ENCODE measurements at places on chromosomes 13 and 19.

DNA sequence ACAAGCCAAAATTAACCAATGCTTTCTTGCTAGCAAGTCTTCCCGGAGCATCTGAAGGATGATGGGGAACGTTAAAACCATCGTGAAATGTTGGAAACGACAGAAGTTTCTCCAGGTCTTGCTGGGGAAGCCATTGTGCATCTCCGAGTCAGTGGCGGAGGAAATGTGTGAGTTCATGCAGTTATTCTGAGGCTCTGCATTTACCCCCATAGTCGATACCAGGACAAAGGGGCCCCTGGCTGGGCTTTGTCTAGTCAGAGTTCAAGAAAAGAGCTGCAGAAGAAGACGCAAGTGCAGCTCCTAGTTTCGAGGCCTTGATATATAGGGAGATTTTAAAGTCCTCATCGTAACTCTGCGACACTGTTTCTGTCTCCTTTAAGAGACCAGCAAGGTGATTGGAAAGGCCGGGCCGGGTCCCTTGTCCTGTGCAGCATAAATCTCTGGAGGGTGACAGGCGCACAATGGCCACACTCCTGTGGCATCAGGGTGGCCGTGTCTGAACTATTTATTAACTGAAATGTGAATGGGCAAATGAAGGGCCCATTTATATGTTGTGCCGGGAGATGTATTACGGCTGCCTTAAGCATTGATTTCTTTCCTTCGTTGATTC is 172.0 kb downstream of the TEX29 start:
- DNase-seq: no peak

GRCh38 chr13:65677906-65678305 is 1552.2 kb downstream of the PCDH9 start:
- DNase-seq: no peak

DNA sequence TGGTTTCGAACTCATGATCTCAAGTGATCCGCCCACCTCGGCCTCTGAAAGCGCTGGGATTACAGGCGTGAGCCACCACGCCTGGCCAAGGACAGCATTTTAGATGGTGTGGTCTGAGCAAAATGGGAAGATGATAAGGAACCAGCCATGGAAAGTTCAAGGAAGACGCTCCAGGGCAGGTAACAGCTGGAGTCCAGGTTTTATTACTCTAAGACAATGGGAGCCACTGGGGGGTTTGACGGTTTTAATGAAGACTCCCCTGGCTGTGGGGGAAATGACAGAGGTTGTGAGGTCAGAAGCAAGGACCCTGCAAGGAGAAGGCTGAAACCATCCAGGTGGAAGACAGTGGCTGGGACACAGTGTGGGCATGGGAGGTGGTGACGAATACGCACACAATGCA is 20.9 kb downstream of the PRKD2 start:
- no peak for DNase-seq

- no peak for DNase-seq
Observed at GRCh38 chr19:3944018-3944721, 11.3 kb downstream of the NMRK2 start.

- no peak for DNase-seq
Observed at GRCh38 chr13:48424212-48424611, 11.3 kb upstream of the LPAR6 start.

DNA sequence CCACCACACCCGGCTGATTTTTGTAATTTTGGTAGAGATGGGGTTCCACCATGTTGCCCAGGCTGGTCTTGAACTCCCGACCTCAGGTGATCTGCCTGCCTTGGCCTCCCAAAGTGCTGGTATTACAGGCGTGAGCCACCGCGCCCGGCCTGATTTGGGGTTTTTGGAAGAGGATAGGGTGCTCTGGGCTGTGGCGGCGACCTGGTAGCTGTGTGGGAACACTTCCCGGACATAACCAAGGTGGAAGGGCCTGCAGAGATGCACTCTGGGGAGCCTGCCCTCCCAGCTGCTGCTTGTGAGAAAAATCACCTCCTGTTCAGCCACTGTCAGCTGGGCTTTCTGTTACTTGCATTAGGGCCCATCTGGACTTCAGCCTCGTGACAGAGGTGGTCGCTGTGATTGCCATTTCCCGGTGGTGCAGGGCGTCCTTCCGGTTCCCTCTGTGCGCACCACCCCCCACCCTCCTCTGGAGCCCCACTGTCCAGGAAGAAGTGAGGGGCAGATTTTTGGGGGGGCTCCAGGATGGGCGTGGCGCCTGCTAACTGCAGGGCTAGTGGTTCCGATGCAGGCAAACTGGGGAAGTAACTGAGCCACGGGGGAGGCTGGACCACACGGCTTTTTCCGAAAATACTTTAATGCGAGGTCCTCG is 7.5 kb downstream of the IL4I1 start:
- DNase-seq: no peak

DNA sequence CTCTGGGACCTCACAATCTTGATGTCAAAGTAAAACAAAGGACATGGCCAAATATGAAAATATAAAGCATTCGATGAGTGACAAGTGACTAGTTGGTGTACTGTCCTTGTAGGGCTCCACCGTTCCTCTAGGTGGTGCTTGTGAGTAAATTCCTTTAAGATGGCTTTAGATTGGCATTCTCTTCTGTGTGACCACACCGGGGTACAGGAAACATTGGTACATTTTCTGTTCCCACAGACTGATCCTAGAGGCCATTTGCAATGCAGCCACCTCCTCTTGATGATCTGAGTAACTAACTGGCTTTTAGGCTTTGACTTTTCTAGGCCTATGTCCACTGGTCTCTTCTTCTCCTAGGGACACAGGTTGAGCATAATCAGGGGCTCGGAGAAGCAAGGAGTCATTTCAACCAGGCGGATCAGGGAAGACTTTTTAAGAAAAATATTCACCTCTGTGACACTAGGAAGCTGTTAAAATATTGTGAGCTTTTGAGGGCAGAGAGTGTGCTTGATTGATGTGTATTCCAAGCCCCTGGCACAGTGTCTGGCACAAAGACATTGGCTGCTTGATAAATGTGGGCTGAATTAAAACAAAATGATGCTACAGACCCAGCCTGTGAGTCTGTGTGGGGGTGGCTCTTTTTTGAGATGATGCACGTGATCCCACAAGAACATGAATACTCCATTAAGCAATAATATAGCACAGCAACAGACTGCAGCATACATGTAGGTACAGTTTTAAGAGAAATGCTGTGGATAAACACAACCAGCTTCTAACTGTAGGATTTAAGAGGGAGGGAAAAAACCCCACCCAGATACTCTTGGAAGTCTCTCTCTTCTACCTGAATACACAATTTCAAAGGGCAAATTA is 21.0 kb downstream of the EPSTI1 start:
- peak; percentile 61 for DNase-seq

- no peak for DNase-seq
Observed at GRCh38 chr19:45645068-45645630, 6.0 kb upstream of the EML2 start.

- no peak for DNase-seq
Observed at GRCh38 chr13:35649162-35649561, 172.7 kb upstream of the MAB21L1 start.

DNA sequence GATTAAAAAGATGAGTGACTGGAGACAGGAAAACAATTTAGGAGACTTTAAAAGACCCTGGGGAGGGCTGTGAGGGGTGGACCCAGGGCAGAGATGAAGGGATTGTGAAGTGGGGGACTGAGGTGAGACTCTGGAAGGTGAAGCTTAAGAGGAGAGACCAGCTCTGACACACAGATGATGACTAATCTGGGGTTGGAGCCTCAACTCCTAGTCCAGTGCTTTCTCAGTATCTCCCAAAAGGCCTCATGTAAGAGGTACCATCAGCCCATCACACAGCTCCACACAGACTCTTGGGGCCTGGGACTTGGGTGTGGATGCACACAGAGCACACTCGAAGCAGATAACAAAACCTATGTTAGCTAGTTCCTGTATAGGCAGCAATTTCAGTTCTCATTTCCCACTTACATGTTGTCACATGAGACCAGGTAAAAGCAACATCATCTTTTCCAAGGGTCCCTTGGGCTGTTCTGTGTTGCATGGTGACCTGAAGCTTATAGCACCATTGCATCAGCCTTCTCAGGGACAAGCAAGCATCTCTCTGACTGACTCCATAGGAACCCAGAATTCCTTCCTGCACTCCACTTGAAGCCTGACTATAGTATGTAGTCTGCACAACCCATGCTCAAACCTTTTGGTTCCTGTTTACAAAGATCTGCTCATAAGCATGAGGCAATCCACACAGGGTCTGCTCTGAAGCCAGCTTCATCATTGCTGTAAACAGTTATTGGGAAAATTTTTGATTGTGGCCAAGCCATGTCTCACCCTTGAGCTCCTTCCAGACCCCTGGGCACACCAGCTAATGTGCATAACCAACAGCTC is 88.6 kb upstream of the MYCBP2 start:
- no peak for DNase-seq

- DNase-seq: no peak
Observed at GRCh38 chr19:55481148-55481793, 3.7 kb upstream of the NAT14 start.

- DNase-seq: no peak
Observed at GRCh38 chr19:56718231-56718630, 46.7 kb upstream of the ZNF835 start.

- no peak for DNase-seq
Observed at GRCh38 chr19:42370626-42371175, 19.4 kb downstream of the CNFN start.

DNA sequence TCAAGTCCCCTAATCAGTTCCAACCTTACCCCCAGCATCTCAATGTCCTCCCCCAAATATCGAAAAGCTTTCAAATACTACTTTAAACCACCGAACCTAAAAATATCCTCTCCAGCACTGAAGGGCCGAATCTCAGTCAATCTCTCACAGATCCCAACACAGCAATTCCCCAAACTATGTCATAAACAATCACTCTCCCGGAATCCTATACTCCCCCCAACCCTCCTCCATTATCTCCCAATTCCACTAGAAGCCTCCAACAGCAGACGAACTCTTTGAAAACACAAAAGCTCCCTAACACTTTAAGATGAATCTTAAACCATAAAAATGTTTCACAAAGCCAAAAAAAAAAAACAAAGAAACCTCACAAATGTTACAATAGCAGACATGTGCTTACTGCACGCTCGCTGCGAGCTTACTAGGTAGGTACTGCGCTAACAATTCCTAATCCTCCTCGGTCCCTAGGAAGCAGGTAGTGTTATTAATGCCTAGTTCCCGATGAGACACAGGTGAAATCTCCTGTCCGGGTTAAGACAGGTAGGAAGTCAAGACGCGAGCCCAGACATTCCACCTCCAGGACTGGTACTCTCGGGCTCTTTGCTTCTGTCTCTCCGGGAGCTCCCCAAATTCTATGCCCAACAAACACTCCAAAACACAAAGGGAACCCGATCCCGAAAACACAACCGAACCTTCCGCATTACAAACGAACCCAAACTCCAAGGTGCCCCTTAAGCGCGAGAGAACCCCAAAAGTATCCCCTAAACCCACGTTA is 14.2 kb downstream of the FBXO46 start:
- peak; percentile 27 for DNase-seq

GRCh38 chr13:32086366-32086765 is 54.8 kb downstream of the FRY start:
- no peak for DNase-seq

DNA sequence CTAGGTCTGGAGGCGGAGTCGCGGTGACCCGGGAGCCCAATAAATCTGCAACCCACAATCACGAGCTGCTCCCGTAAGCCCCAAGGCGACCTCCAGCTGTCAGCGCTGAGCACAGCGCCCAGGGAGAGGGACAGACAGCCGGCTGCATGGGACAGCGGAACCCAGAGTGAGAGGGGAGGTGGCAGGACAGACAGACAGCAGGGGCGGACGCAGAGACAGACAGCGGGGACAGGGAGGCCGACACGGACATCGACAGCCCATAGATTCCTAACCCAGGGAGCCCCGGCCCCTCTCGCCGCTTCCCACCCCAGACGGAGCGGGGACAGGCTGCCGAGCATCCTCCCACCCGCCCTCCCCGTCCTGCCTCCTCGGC is at the start of gene SLC5A5:
Gene SLC5A5, plus strand, starts transcription at position 68 of the 373 bp plus-strand sequence. CDS start 375 bp downstream, outside the sequence.
- DNase-seq: peak; percentile 47

DNA sequence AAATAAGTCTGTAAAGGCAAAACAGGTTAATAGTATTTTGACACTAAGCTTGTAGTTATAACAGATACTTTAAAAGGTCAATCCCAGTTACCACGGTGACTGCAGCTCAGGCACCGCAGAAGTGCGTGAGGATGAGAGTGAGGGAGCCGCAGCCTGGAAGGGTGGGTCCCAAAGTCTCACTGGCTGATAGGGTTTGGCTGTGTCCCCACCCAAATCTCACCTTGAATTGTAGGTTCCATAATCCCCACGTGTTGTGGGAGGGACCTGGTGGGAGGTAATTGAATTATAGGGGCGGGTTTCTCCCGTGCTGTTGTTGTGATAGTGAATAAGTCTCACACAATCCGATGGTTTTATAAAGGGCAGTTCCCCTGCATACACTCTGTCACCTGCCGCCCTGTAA is 40.0 kb upstream of the GAS6 start:
- DNase-seq: no peak
